Osteoblast (primary cell): ENCODE measurements at places on chromosomes 12 and 14.

DNA sequence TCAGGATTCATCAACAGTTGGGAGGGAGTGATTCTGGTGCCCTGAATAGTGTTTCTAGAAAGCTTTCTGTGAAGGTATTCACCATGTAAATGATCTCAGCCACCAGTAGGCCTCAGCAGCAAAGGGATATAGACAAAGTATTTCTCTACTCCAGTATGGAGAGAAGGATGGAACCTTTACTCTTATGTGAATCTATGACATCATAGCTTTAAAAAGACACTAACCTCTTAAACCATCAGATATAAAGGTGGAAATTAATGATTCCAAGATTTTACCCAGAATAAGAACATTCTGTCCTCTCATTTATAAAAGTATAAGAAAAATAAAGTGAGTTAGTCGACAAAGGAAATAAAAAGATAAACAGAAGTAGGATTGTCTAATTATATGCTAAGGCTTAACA, 4.6 kb downstream of the GPR65 start:
- H3K4me1 ChIP-seq: no peaks in the 10 kb centered on the region
- no peak for DNase-seq
- H3K36me3 ChIP-seq: no peaks in the 10 kb centered on the region
- no peaks in the 10 kb centered on the region for H3K27me3 ChIP-seq
- H3K27ac ChIP-seq: no peak overlapping the region

GRCh38 chr14:53016491-53016890, 65.6 kb upstream of the FERMT2 start:
- no peak overlapping the region for H3K4me3 ChIP-seq
- no peaks in the 10 kb centered on the region for H3K36me3 ChIP-seq
- DNase-seq: peak; percentile 46
- H3K4me1 ChIP-seq: peaks cover 23% of the 10 kb centered on the region

GRCh38 chr14:65599375-65599774, 186.8 kb downstream of the FUT8 start:
- no peak overlapping the region for H3K4me3 ChIP-seq
- H3K27me3 ChIP-seq: no peaks in the 10 kb centered on the region

DNA sequence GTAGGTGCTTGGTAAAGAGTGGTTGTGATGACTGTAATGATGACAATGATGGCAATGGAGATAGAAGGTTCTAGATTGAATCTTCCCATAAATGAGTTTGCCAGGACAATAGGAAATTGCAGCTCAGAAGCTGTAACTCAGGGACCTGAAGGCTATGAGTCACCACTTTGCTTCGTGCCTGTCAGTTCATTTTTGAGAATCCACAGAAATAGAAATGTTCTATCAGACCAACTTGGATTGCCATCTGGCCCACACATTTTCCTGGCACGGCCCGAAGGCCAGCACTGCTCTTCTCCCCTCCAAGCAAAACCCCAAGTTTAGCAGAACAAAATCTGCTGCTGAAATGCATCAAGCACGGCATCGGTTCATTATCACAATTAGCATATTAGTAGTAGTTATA, 1127.0 kb downstream of the BCL11B start:
- no peaks in the 10 kb centered on the region for H3K27me3 ChIP-seq
- H3K4me1 ChIP-seq: no peaks in the 10 kb centered on the region
- H3K4me3 ChIP-seq: no peak overlapping the region
- DNase-seq: no peak

GRCh38 chr12:5391653-5392052, 40.3 kb upstream of the NTF3 start:
- DNase-seq: no peak
- H3K27ac ChIP-seq: no peak overlapping the region
- no peak overlapping the region for H3K4me3 ChIP-seq
- H3K27me3 ChIP-seq: no peaks in the 10 kb centered on the region
- H3K4me1 ChIP-seq: no peaks in the 10 kb centered on the region

DNA sequence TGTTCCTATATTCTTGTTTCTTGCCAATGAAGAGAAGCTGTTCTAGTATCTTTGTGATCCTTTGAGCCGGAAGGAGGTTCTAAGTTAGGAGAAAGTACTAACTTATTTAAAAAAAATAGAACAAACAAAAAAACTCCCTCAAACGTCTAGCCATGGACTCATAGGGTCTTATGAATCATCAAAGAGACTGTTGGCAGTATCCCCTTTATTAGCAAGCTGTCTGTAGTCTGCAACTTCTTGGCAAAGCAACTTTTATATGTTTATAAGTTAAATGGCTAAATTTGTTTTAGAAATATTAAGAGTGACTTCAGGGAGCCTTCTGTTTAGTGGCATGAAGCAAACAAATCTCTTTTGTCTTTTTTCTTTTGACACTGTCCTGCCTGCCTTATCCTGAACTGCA, 291.9 kb downstream of the FUT8 start:
- no peaks in the 10 kb centered on the region for H3K36me3 ChIP-seq
- H3K27me3 ChIP-seq: no peaks in the 10 kb centered on the region
- H3K4me3 ChIP-seq: peak overlapping the region; percentile 37
- H3K27ac ChIP-seq: peak overlapping the region; percentile 62

DNA sequence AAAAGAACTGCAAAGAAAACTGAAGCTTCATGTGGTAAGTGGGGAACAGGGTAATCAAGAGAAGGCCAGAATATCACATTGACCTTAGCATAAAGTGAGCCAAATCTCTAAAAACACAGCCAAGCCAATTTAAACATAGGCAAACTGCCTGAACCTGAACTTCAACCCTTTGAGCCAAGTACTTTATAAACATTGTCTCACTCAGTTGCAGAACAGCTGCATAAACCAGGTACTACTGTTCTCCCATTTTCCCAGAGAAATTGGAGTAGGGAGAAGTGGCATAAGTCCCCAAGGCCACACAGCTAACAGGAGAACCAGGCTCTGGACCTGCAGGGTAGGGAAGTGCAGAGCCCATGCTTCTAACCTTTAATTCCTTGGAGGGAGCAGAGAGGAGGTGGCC, 30.4 kb upstream of the FKBP4 start:
- H3K27ac ChIP-seq: no peak overlapping the region
- no peak for DNase-seq
- H3K4me1 ChIP-seq: no peaks in the 10 kb centered on the region
- no peak overlapping the region for H3K4me3 ChIP-seq
- no peaks in the 10 kb centered on the region for H3K36me3 ChIP-seq

- H3K4me3 ChIP-seq: no peak overlapping the region
- peaks cover 23% of the 10 kb centered on the region for H3K4me1 ChIP-seq
- no peak overlapping the region for H3K27ac ChIP-seq
- H3K36me3 ChIP-seq: no peaks in the 10 kb centered on the region
- no peaks in the 10 kb centered on the region for H3K27me3 ChIP-seq
- peak; percentile 89 for DNase-seq
Measured at GRCh38 chr12:104410786-104411185, 46.0 kb upstream of the CHST11 start.

DNA sequence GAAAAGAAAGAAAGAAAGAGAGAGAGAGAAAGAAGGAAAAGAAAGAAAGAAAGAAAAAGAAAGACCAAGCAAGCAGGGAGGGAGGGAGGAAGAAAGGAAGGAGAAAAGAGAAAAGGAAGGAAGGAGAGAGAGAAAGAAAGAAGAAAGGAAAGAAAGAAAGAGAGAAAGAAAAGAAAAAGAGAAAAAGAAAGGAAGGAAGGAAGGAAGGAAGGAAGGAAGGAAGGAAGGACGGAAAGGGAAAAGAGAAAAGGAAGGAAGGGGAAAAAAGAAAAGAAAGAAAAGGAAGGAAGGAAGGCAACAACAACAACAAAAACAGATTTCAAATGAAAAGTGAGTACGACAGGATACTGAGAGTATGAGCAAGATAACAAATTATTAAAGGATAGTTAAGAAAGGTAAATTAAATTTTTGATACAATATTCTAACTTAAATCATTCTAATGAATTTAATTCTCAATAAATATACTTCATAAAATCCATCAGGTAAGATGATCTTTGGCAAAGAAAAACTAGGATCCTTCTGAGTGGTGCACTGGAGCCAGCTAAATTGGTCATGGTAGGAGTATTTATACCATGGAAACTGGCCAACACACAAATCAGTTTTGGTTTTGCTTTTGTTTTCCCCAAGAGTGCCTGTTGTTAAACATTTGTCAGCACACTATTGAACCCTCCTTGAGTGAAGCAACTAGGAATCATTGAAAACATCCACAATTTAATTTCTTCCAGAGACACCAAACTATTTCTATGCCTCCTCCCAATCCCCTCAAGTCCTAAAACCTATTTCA, 56.1 kb upstream of the DYRK2 start:
- no peak overlapping the region for H3K27ac ChIP-seq
- H3K27me3 ChIP-seq: no peaks in the 10 kb centered on the region
- peaks cover 5% of the 10 kb centered on the region for H3K4me1 ChIP-seq
- H3K36me3 ChIP-seq: no peaks in the 10 kb centered on the region
- DNase-seq: peak; percentile 65
- H3K4me3 ChIP-seq: no peak overlapping the region

GRCh38 chr12:52945389-52946232, 3.3 kb upstream of the KRT18 start:
- H3K27ac ChIP-seq: peak overlapping the region; percentile 78
- peak; percentile 94 for DNase-seq
- H3K36me3 ChIP-seq: peaks cover 5% of the 10 kb centered on the region
- H3K4me1 ChIP-seq: peaks cover 40% of the 10 kb centered on the region
- peaks cover 6% of the 10 kb centered on the region for H3K27me3 ChIP-seq

DNA sequence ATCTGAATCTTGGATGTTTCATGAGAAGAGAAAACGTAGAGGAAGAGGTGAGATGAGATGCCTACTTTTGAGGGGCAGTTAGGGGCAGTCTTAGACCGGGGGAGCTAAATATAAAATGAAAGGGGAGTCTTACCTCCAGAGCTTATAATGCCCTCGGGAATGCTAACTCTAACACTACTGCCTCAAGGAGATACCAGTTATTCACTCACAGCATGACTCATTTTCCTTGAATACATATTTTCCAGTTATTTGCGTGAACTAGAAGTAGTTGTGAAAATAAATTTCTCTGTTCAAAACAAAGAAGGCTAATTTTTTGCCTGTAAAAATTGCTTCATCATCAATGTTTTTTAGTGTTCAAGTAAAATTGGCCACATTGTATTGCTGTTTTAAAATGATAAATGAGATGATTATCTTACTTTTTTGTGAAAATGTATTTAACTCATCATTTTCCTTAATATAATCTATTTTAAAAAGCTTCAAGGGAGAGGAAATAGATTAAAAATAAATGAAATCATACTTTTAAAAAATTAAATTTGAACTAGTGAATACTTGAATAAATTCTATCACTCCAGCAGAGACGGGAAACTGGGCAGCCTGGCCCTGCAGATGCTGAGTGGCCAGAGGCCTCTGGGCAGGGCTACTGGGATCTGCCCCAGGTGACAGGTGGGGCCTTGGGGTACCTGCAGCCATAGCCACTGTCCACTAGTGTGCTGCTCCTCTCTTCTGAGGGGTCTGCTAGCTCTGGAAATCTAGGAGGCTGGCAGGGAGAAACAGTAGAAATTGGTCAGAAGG, 339.3 kb downstream of the EGLN3 start:
- peaks cover 20% of the 10 kb centered on the region for H3K27me3 ChIP-seq
- no peak overlapping the region for H3K27ac ChIP-seq
- no peak for DNase-seq
- H3K4me1 ChIP-seq: peaks cover 3% of the 10 kb centered on the region
- no peak overlapping the region for H3K4me3 ChIP-seq
- H3K36me3 ChIP-seq: no peaks in the 10 kb centered on the region

GRCh38 chr12:21642707-21643389, 14.8 kb downstream of the LDHB start:
- no peak overlapping the region for H3K27ac ChIP-seq
- H3K4me3 ChIP-seq: no peak overlapping the region
- no peaks in the 10 kb centered on the region for H3K27me3 ChIP-seq
- H3K4me1 ChIP-seq: no peaks in the 10 kb centered on the region

DNA sequence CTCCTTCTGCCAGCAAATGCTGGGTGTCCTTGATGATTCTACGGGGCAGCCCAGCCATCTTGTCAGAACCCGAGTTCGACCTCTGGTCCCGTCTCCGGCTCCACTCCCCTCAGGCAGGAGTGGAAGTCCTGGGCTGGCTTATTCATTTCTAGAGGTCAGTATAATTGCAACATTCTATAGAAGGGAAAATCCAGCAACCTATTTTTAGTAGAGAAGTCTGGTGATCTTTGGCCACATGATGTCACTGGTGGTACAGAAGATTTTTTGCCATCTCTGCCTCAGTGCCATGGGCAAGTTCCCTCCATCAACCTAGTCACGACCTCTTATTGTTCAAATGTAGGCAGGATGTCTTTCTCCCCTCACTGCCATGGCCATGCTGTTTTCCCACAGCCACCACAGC, 22.4 kb downstream of the OR10G2 start:
- no peak overlapping the region for H3K27ac ChIP-seq
- DNase-seq: peak; percentile 15
- no peak overlapping the region for H3K4me3 ChIP-seq
- no peaks in the 10 kb centered on the region for H3K4me1 ChIP-seq
- no peaks in the 10 kb centered on the region for H3K27me3 ChIP-seq

- H3K4me1 ChIP-seq: no peaks in the 10 kb centered on the region
- H3K36me3 ChIP-seq: no peaks in the 10 kb centered on the region
- H3K4me3 ChIP-seq: no peak overlapping the region
- no peak overlapping the region for H3K27ac ChIP-seq
- no peaks in the 10 kb centered on the region for H3K27me3 ChIP-seq
Measured at GRCh38 chr12:68772714-68773113, 26.7 kb downstream of the SLC35E3 start.

GRCh38 chr12:88698471-88698870, 118.2 kb upstream of the KITLG start:
- no peaks in the 10 kb centered on the region for H3K27me3 ChIP-seq
- no peak overlapping the region for H3K27ac ChIP-seq
- no peaks in the 10 kb centered on the region for H3K4me1 ChIP-seq
- no peak for DNase-seq
- no peaks in the 10 kb centered on the region for H3K36me3 ChIP-seq
- H3K4me3 ChIP-seq: no peak overlapping the region

- H3K36me3 ChIP-seq: peaks cover 38% of the 10 kb centered on the region
- DNase-seq: peak; percentile 66
- peak overlapping the region; percentile 65 for H3K27ac ChIP-seq
- H3K4me3 ChIP-seq: peak overlapping the region; percentile 61
- H3K4me1 ChIP-seq: peaks cover 82% of the 10 kb centered on the region
- no peaks in the 10 kb centered on the region for H3K27me3 ChIP-seq
Measured at GRCh38 chr12:55721601-55722213, 1.5 kb downstream of the RDH5 start.

DNA sequence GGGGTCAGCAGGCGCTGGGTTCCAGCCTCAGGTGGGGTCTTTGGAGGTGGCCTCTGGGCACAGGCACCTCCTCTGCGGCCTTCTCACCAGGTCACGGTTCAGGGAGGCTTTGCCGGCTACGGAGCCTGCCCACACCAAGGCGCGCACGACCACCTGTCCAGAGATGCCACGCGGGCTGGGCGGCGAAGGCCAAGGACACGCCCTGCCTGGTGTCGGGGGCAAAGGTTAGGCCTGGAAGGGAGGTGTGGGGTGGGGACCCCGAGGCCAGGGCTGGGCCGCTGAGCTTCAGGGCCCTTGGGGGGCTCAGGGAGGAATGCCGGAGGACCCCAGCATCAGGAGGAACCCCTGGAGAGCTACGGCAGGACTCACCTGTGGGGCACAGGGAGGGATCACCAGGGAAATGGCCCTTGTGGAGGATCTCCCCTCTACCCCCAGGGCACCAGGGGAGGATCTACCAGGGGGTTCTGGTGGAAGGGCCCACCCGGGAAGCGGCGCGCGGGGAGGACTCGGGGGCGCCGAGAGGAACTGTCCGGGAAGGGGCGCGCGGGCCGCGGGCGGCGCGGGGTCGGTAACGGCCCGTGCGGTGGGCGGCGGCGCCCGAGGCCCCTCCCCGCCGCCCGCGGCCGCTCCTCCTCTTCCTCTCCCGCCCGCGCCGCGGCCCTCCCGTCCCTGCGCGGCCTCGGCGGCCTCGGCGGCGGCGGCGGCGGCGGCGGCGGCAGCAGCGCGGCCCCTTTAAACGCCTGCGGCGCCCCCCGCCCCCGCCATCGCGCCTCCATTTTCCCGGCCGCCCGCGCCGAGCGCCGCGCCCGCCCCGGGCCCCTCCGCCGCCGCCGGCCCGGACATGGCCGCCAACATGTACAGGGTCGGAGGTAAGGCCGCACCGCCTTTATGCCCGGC, at the start of gene MTA1:
MTA1 (plus strand) TSS at position 633 of the 897 bp plus-strand sequence; CDS start at position 842, 209 bp downstream.
- peak; percentile 98 for DNase-seq
- H3K4me3 ChIP-seq: peak within 1 kb of the TSS; percentile 81
- H3K4me1 ChIP-seq: peaks cover 19% of the 10 kb centered on the region
- no peaks in the 10 kb centered on the region for H3K27me3 ChIP-seq
- no peaks in the 10 kb centered on the region for H3K36me3 ChIP-seq
